ENCODE measurements at places on chromosomes 2 and 18. TPM values are rescaled to one million over a fixed set of nuclear protein-coding genes. Genes with fewer than 3 reads are reported as not detected.

The TMEM163 gene
- total RNA-seq, result 34.6 TPM

The APOB gene
- 1.7 TPM for total RNA-seq

The SP5 gene
- 5.2 TPM for total RNA-seq

The SCYGR4 gene
- not detected for total RNA-seq

The KCNS3 gene
- total RNA-seq, result 45.9 TPM

DNA sequence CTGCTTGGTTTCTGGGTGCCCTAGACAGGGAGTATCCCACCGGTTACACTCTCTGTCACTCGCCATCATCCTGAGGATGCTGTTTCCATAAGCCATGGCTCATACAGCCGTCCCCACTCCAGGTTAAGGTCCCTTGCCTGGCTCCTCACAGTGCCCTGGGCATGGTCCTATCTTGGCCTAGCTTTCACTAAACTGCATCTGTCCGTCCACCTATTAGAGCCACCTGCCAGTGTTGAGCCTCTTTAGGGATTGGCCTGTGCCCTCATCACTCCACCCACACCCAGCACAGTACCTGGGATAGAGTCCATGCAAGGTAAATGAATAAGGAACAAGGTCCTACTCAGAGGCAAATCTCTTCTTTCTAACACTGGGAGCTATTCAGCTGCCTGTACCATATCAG is 320.1 kb downstream of the GBX2 start:
- H3K36me3 ChIP-seq, result no peaks in the 10 kb centered on the region
- no peak overlapping the region for H3K4me3 ChIP-seq
- H3K4me1 ChIP-seq, result no peaks in the 10 kb centered on the region
- H3K27ac ChIP-seq, result no peak overlapping the region
- DNase-seq, result no peak

DNA sequence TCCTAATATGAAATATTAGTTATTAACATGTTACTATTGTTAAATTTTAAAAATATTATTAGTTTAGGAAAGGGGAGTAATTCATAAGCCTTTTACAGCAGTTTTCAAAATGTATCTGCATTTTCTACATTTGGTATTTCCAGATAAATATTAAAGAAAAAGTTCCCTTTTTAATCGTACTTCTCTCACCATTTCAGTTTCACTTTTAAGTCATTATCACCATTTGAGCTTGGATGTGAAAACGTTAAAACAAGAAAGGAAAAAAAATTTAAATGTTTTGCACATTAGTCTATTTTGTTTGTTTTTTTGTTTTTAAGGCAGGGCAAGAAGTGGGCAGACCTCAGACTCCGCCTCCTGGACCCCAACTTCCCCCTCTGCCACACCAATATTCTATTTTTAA is 3.3 kb upstream of the SRSF7 start:
- H3K36me3 ChIP-seq, result peaks cover under 1% of the 10 kb centered on the region
- no peak overlapping the region for H3K27ac ChIP-seq
- no peaks in the 10 kb centered on the region for H3K4me1 ChIP-seq
- DNase-seq, result no peak
- H3K27me3 ChIP-seq, result no peaks in the 10 kb centered on the region

GRCh38 chr2:190755772-190756415 is 107.0 kb downstream of the NAB1 start:
- no peak overlapping the region for H3K4me3 ChIP-seq
- H3K27me3 ChIP-seq, result no peaks in the 10 kb centered on the region
- no peak overlapping the region for H3K27ac ChIP-seq
- no peaks in the 10 kb centered on the region for H3K4me1 ChIP-seq
- no peaks in the 10 kb centered on the region for H3K36me3 ChIP-seq

GRCh38 chr2:126739141-126739540 is 83.2 kb downstream of the GYPC start:
- H3K4me1 ChIP-seq, result no peaks in the 10 kb centered on the region
- H3K27ac ChIP-seq, result no peak overlapping the region
- no peak overlapping the region for H3K4me3 ChIP-seq
- H3K36me3 ChIP-seq, result no peaks in the 10 kb centered on the region

DNA sequence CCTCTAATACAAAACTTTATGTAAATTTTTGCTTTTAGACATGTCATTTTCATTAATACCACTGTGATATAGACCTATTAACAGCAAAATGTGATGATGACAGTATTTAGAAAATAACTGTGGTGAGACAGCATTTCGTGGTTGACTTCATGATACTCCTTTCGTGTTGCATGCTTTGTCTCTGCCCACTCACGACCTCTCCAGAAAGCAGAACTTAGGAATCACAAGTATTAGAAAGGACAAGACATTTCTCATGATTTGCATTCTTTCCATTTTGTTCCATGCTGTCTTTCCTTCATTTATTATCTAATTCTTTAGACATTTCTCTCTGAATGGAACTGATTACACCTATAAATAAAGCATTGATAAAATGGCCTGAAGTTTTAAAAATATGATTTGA is 85.2 kb upstream of the POU3F3 start:
- no peak for DNase-seq
- no peaks in the 10 kb centered on the region for H3K4me1 ChIP-seq
- H3K27ac ChIP-seq, result no peak overlapping the region
- H3K27me3 ChIP-seq, result no peaks in the 10 kb centered on the region
- H3K4me3 ChIP-seq, result no peak overlapping the region

- H3K4me1 ChIP-seq, result peaks cover 2% of the 10 kb centered on the region
- H3K36me3 ChIP-seq, result no peaks in the 10 kb centered on the region
- no peaks in the 10 kb centered on the region for H3K27me3 ChIP-seq
- DNase-seq, result peak; percentile 17
- no peak overlapping the region for H3K4me3 ChIP-seq
- H3K27ac ChIP-seq, result no peak overlapping the region
Measured at GRCh38 chr2:159557437-159558034, 58.8 kb downstream of the BAZ2B start.

DNA sequence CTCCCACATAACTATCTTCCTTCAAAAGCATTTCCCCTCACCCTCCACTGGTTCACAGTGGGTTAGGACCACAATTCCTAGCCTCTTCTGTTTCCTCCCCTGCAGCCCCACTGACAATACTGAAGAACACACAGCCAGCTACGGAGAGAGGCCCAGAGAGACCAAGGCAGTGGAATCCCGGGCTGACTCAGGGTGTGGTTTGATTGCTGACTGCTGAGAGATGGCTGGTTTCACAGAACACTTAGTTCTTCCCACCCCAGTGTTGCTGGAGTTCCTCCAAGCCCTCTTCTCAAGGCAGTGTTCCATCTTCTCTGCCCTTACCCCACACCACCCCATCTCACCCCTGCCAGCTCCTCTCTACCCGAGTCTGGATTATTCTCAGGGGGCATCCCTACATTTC is 43.3 kb upstream of the ZFP36L2 start:
- H3K4me3 ChIP-seq, result no peak overlapping the region
- H3K27me3 ChIP-seq, result no peaks in the 10 kb centered on the region

GRCh38 chr2:59662127-59662861 is 891.2 kb downstream of the BCL11A start:
- no peaks in the 10 kb centered on the region for H3K36me3 ChIP-seq
- no peak for DNase-seq
- no peak overlapping the region for H3K4me3 ChIP-seq
- no peaks in the 10 kb centered on the region for H3K4me1 ChIP-seq
- H3K27me3 ChIP-seq, result peaks cover 4% of the 10 kb centered on the region
